ENCODE measurements at places on chromosomes 11 and 22.

DNA sequence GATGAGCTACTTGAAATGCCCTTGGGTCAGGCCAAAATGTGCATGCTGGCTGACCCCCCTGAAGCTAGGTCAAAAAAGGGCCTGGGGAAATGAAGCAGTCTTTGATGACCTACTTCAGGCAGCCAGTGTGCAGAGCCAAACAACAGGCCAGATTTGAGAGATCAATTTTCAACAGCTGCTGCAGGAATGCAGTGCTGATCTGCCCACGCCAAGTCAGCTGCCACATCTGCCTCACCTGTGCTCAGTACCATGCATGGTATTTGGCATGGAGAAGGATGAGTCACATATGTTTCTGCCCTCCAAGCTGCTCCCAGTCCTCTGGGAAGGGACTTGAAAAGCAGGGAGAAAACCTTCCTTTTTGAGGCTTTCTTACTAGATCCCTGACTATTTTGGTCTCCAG, 35.8 kb downstream of the MTNR1B start:
- no peak for DNase-seq

GRCh38 chr22:45528046-45528445, 25.4 kb downstream of the FBLN1 start:
- no peak for DNase-seq

DNA sequence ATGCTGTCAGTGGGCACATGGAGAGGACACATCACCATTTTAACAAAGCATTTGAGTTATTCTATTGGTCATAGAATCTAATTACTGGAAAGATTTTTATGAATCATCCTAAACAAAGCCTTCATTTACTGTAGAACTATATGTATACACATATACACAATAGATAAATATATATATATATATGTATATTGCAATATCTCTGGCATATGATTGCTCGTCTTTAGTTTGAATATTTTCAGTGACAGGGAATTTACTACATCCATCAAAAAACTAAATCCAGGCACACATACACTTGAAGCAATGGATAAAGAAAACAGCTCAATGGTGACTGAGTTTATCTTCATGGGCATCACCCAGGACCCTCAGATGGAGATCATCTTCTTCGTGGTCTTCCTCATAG, at the start of gene OR5AR1:
Gene OR5AR1 (plus strand): TSS at position 301 of the 400 bp plus-strand sequence. CDS start 0 bp downstream, at position 301.
- DNase-seq = no peak

- DNase-seq = no peak
These were observed 74.2 kb downstream of the MYO7A start for GRCh38 chr11:77201991-77202841.

DNA sequence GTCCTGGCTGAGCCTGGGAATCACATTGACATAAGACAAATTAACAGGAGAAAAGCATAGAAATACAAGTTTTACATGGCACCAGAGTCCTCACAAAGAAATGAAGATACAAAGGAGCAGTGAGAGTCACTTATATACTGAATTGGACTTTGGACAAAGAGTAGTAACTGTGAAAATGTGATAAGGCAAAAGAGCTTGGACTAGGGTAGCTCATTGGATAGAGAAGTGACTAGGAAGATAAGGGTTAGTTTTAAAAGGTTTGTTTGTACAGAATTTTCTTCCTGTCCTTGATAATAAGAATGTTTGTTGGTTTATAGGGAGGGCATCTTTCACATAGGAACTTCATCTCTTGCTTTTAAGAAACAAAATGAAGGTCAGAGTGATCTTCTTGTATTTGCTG, 17.9 kb upstream of the NUCB2 start:
- no peak for DNase-seq

- DNase-seq = no peak
These were observed 17.1 kb upstream of the SCN3B start for GRCh38 chr11:123671534-123671933.

DNA sequence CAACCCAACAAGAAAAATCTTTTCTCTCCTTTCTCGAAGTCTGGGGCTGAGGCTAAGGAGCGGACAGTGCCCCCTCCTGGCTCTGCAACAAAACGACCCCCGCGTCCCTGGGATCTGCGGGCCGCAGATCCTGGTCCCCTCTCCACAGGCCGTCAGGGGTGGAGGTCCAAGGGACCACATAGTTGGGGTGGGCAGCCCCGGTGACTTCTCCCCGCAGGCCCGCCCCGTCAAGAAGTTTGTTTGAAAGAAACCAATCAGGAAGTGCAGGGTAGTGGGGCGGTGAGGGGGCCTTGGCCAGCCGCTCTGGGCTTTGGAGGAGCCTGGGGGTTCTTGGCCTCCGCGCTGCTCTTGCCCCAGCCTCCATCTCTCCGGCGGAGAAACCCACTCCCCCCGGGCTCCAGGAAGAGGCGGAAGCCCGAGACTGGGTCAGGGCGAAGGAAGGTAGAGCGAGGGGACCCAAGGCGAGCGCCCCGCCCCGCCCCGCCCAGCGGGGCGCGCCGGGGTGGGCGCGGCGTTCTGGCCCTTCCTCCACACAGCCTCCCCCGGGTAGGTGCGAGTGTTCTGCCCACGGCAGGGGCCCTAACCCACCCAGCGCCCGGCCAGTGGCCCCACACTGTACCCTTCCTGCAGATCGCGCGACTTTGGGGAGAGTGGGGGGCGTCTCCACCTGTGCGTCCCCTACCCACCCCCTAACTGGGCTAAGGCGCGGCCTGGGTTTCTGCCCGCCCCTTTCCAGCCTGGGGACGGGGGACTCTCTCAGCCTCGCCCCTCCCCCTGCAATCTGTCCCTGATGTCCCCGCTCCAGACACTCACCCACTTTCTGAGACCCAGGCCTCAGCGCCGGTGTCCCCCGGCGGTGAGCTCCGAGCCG, 1.3 kb downstream of the TP53I11 start:
- DNase-seq = no peak

DNA sequence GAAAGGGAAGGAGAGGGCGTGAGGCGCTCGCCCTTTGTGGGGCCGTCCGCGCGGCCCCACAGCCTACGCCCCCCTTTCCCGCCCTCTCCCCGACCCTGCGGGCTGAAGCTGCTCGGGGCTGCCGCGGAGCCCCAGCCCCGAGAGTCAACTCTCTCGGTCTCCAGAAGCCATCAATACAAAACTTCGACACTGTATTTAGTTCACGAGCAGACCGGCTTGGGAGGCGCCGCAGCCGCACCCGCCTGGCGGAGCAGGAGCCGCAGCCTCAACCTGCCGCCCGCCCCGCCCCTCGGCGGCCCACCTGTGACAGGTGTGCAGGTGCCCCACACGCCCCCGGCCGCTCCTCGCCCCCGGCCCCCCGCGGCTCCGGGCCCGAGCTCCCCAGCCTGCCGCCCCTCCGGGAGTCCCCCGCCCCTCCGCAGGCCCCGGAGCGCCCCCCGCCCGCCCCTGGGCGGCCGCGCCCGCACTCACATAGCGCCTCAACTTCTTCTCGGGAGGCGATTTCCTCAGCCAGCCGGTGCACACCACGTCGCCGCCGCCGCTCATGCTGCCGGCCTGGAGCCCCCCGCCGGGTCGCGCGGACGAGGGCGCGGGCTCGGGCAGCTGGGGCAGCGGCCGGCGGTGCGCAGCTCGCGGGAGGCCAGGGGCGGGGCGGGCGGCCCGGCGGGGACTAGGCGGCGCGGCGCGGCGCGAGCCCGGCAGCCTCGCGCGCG, at the start of gene GAB2:
Gene GAB2 (minus strand): TSS at position 646 of the 713 bp plus-strand sequence. CDS start 100 bp downstream, at position 546.
- DNase-seq = no peak

DNA sequence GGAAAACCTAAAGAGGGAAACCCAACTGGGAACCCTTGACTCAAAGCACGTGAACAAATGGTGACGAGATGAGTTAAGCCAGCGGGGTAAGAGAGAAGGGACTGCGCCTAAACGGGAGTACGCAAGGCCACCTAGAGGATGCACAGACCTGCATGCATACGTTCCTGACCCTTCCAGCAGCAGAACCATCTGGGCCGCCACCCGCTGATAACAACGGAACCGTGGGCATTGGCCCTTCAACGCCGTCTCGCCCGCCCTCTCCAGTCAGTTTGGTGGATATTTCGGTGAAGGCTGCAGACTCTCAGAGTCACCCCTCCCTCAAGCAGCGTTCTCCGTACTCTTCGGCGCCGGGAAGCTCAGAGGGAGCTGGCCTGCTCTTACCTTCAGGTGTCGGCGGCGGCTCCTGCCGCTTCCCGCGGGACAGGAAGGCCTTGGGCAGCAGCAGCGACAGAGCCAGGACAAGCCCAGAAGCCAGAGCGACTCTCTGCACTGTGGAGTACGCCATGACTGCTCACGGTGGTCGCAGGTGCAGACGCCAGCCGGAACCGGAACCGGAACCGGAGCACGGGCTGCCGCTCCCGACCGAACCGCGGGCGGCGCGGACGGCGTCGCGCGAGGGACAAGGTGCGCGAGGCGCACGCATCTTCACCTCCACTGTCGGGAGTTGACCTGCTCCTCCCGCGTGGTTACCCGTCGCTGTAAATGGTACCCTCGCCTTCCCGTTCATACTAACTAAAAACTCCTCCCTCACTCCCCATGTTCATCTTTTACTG, at the start of gene RIC3:
Gene RIC3 (minus strand): TSS at position 541 of the 773 bp plus-strand sequence. CDS start 36 bp downstream, at position 505.
- DNase-seq = no peak

- DNase-seq = no peak
These were observed 94.5 kb downstream of the FDX1 start for GRCh38 chr11:110524238-110524637.

DNA sequence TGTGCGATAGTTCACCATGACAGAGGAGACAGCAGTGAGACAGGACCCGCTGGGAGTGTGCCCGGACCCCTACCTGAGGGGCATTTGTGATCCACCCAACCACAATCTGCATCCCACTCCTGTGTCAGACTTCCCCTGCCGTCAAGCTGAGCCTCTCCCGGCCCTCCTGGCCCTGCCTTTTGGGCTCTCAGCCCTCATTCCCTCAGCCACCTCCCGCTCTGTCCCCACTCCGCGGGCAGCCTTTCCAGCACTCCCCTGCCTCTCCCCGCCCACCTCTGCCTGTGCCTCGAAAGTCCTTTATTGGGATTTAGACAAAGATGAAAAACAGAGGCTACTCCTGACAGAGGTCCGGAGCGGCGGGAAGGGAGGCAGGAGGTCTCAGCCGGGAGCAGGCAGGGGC, 4.2 kb downstream of the NFAM1 start:
- DNase-seq = no peak

DNA sequence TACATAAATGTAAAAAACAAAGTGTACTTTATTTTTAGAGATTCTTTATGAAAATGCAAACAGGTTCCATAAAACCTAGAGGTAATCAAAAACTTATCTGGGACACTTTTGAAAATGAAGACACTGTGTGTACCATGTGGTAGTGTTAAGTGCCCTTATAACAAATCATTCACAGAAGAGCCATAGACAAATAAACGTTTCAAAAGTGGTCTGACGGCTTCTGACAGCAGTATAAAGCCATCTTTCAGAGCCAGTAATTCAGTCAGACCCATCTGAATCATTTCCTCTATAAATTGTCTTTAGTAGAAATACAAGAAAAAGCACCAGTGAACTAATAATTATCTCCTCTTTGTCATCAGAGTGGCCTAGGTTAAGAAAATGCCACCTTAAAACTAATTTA, 100.0 kb downstream of the PAX6 start:
- DNase-seq = no peak

DNA sequence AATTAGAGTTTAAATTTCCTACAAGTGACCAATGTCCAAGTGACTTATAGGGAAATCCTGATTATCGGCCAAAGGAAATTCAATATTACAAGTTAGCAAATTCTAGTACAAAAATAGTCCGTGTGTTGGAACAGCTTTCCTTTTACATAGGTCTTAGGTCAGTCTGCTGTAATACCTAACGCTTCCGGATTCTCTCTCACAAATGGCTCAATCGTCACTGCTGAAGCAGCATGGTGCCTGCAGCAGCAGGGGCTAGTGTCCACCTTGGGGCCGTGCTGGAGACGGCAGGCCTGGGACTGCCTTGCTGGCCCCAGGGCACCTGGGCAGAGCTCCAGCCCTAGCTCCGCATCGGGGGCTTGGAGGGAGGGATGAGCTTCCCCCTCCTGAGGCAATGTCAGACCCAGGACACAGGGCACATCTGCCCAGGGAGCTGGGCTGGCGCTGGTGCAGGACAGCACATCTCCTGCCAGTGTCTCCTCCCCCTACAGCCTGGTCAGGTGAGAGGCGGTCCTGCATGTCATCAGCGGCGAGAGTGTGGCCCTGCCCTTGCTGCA, 39.4 kb upstream of the CLTCL1 start:
- DNase-seq = no peak

DNA sequence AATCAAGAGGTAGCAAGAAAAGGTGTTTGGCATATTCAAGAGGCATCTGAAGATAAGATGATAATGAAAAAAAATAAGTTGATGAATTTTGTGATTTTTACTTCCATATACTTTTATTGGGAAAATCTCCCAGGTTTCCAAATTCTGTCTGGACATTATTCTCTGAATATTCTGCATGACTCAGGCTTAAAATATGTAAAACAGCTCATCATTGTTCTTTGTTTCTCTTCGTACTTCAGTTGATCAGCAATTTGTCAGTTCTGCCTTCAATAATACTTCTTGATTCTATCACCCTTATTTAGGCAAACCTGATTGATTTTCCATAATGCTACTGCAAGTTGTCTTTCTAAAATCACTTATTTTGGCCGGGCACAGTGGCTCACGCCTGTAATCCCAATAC, 30.2 kb downstream of the GTF2H1 start:
- no peak for DNase-seq

GRCh38 chr11:77411137-77411707, 62.7 kb downstream of the PAK1 start:
- DNase-seq = no peak

- DNase-seq = no peak
These were observed 69.7 kb downstream of the RPS6KA4 start for GRCh38 chr11:64428693-64429092.

DNA sequence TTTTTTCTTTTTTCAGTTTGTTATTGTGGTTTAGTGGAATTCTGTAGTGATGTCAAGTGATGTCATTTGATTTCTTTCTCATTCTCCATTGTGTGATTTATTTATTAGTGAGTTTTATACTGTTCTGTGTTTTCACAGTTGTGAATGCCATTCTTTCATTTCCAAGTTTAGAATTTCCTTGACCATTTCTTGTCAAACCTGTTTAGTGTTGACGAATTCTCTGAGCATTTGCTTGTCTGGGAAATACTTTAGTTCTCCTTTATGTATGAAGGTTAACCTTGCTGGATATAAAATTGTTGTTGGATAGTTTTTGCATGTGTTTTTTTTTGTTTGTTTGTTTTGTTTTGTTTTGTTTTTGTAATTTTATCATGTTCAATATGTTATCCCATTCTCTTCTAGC, 633.6 kb upstream of the FAT3 start:
- no peak for DNase-seq

DNA sequence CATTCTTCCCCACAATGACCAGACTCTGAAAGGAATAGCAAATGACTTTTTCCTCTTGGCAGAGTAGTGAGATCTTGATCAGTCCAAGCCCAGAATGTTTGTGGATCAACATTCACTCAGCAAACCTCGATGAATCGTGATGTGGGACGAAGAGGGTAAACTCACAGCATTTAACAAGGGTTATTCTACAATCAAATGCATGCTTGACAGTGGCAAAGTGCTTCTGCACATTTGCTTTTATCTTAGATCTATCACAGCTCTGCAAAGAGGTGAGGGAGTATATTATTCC, 31.8 kb downstream of the TMPRSS5 start:
- no peak for DNase-seq

GRCh38 chr11:66715346-66716085, 13.5 kb downstream of the SPTBN2 start:
- no peak for DNase-seq
